NCI-H2081 treated with DMSO at 0.1 percent for 48 hours (cell line): ENCODE measurements at places on chromosomes 4 and X.

GRCh38 chrX:105167233-105167632 is 53.3 kb downstream of the TEX13A start:
- no peak for DNase-seq

- no peak for DNase-seq
Observed at GRCh38 chr4:41069257-41069656, 145.1 kb downstream of the APBB2 start.

DNA sequence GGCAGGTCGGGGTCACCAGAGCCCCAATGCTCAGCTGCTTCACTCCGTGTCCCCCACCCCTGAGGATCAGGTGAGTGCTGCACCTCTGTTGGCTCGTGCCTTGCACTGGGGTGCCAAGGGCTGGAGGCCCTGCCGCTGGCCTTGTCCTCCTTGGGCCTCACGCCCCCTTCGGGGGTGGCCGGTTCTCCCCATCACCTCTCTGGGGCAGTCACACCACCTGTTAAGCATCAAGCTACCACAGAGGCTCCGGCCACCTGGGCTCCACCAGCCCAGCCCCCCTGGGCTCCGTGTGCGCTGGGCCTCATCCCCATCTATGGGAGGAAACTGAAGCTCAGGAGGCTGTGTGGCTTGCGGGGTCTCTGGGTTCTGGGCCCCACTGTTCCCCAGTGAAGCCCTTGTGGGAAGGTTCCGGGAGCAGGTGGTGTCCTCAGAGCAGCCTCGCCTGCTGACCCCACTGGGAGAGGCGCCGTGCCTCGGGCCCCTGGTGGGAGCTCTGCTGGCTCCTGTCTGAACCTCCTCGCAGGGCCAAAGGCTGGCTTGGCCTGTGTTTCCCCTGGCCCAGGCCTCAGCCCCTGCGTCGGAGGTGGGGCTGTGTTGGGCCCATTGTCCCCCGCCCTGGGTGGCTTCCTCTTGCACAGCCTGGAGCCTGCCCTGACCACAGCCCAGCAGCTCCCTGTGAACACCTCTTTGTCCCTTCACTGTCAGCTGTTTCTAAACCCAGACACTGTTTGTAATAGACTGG is 30.8 kb downstream of the DOK7 start:
- no peak for DNase-seq

GRCh38 chrX:132266583-132267355 is 47.5 kb upstream of the RAP2C start:
- no peak for DNase-seq
